CD4-positive, alpha-beta memory T cell (primary cell): ENCODE measurements at places on chromosomes 13 and 19.

- H3K4me3 ChIP-seq: no peak overlapping the region
- H3K27me3 ChIP-seq: no peaks in the 10 kb centered on the region
- DNase-seq: no peak
Measured at GRCh38 chr19:44737238-44738071, 11.1 kb upstream of the BCL3 start.

GRCh38 chr19:47433121-47433520 is 13.8 kb upstream of the MEIS3 start:
- DNase-seq: no peak
- no peak overlapping the region for H3K4me3 ChIP-seq

DNA sequence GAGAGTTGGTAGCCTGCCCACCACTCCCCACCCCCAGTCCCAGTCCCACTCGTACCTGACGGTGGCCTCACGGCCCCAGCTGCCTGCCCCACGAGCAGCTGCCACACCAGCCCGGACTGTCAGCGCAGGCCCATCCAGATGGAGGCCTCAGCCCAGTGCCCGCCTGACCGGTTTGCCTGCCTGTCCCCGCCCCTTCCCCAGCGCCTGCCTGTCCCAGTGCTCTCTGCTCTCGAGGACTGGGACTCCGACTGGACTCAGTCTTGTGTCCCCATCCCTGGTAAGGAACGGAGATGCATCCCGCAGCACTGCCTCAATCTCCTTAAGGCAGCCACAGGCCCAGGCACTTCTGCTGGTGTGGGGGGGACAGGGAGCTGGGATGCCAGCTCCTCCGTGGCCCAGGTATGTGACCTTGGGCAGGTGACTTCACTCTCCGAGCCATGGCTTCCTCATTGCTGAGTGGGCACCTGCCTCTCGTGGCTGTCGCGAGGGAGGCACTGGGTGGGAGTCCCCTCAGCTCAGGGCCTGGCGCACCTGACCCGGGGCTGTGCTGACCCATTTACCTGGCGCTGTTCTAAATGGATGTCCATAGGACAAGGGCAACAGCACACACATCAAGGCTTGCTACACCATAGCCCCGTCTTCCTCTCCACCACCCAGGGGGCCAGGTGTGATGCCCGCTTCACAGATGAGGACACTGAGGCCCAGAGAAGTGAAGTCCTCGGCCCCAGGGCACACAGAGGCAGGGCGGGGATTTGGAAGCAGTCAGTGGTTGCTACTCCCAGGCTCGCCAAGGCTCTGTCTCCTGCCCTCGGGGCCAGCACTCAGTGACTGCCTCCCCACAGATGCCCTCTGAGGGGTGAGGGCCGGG is at the start of gene NKPD1:
Gene NKPD1 (minus strand): TSS at position 113 of the 868 bp plus-strand sequence. CDS start 832 bp downstream, outside the sequence.
- H3K4me1 ChIP-seq: peaks cover 20% of the 10 kb centered on the region
- no peaks in the 10 kb centered on the region for H3K27me3 ChIP-seq

- H3K36me3 ChIP-seq: no peaks in the 10 kb centered on the region
- no peak overlapping the region for H3K27ac ChIP-seq
- H3K27me3 ChIP-seq: no peaks in the 10 kb centered on the region
- H3K4me1 ChIP-seq: no peaks in the 10 kb centered on the region
Measured at GRCh38 chr13:43240278-43240677, 216.9 kb downstream of the DNAJC15 start.

- no peak for DNase-seq
- no peak overlapping the region for H3K4me3 ChIP-seq
- H3K27ac ChIP-seq: no peak overlapping the region
- H3K27me3 ChIP-seq: no peaks in the 10 kb centered on the region
- no peaks in the 10 kb centered on the region for H3K36me3 ChIP-seq
Measured at GRCh38 chr13:31037874-31038500, 105.5 kb downstream of the TEX26 start.

DNA sequence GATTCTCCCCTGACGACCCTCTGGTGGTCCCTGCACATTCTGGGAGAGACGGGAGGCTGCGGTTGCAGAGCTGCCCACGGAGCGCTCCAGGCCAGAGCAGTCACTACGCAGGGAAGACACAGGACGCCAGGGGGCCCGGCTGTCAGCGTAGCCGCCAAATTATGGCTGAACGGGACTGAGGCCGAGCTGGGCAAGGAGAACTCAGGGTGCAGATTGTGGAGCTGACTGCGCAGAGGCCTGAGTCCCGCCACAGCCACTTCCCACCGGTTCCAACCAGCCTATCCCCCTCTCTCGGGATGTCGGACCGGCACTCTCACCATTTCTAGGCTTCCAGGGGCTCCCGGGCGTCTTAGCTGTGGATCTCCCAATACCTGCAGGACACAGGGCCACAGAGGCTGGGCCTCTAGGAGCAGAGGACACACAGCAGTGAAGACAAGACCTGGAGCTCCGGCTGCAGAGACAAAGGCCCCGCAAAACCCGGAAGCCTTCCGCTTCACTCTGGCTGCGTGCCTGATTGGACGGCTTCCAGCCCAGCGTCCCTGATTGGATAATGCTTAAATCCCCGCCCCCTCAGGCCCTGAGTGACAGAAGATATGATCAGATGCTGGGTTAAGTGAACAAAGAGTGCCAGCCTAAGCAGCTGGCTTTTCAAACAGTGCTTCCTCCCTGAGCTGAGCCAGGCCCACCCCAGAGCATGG is at the start of gene ZNF737:
Gene ZNF737 (minus strand): TSS at position 461 of the 698 bp plus-strand sequence. CDS start 141 bp downstream, at position 320.
- DNase-seq: peak; percentile 94
- peak within 1 kb of the TSS; percentile 73 for H3K27ac ChIP-seq
- peaks cover 5% of the 10 kb centered on the region for H3K36me3 ChIP-seq
- peak within 1 kb of the TSS; percentile 95 for H3K4me3 ChIP-seq
- H3K27me3 ChIP-seq: no peaks in the 10 kb centered on the region

DNA sequence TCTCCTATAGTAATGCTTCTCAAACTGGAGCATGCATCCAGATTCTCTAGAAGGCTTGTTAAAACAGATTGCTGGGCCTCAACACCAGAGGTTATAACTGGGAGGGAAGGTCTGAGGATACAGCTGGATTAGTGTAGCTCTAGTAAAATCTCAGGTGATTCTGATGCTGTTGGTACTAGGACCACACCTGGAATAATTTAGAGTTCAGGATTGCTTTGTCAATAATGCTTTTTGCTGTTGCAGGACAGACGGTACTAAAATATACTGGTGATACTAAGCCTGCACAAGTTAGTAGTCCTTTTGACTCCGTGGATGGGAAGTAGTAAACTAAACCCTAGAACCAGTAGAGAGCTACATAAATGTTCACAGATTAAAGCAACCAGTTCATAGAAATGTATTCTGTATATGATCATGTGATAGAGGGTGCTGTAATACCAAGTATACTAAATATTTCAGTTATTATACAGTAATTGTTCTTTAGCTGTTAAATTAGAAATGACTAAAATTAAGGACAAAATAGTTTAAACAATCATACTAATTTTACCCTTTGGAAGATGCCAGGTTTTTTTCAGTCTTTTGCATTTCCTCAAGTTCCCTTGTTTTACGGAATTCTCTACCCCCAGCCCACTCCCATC is 258.2 kb upstream of the STARD13 start:
- H3K36me3 ChIP-seq: no peaks in the 10 kb centered on the region
- peak overlapping the region; percentile 75 for H3K4me3 ChIP-seq
- H3K27me3 ChIP-seq: no peaks in the 10 kb centered on the region
- no peak for DNase-seq
- H3K27ac ChIP-seq: peak overlapping the region; percentile 96
- peaks cover 43% of the 10 kb centered on the region for H3K4me1 ChIP-seq

DNA sequence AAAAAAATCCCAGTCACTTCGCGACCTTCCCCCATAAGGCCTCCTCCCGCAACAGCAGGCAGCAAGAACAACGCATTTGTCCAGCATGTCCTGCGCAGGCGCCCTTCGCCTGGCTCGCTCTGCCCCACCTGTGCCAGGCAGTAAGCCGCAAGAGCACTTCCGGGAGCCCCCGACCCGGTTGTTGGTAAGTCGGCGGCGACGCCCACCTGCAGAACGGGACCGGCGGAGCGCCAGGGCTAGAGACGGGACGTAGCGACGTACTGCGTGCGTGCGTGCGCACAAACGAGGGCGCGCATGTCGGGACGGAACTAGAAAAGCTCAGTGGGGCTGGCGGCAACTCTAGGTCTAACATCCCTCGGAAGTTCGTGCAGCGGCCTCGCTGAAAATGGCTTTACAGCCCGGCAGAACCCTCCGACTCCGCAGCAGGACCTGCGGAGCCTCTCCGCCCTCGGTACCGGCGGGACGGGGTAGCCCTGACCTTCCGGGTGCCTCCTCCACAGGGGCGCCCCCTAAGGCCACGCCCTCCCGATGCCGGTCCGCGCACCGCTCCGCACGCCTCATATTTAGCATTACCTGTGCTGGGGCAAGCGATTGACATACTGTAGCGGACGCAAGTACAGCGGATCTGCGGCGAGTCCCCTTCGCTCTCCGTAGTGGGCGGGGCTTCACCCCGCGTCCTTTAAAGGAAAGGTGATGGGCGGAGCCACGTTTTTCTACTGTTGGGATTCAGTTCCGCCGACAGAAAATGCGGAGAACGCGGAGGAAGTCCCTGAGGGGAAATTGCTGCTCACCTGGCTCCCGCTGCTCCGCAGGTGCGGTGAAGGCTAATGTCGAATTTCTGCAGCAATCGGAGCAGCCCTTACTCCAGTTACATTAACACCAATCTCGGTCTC is at the start of gene MTIF3:
Gene MTIF3 (minus strand): TSS at position 629 of the 893 bp plus-strand sequence. CDS start 10,116 bp downstream, outside the sequence.
- H3K27ac ChIP-seq: peak within 1 kb of the TSS; percentile 91
- peak within 1 kb of the TSS; percentile 53 for H3K4me3 ChIP-seq
- no peaks in the 10 kb centered on the region for H3K27me3 ChIP-seq
- peak; percentile 98 for DNase-seq
- H3K36me3 ChIP-seq: no peaks in the 10 kb centered on the region

DNA sequence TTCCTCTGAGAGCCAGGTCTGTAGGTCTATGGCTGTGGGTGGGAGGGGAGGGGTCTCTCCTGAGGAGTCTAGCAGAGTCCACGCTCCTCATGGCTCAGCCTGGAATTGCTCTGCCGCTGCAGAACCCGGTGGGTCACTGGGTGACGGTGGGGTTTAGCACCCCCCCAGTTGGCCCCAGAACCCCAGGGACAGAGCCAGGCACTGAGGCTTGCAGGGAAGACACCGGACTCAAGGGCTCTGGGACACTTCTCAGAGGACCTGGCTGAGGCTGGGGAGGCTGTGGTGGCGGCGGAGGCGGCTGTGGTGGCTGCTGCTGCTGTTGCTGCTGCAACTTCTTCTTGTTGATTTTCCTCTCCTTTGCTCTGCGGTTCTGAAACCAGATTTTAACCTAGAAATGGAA is 6.1 kb downstream of the CDX2 start:
- H3K4me3 ChIP-seq: no peak overlapping the region
- peaks cover 31% of the 10 kb centered on the region for H3K27me3 ChIP-seq
- H3K4me1 ChIP-seq: peaks cover 13% of the 10 kb centered on the region
- H3K36me3 ChIP-seq: no peaks in the 10 kb centered on the region
- no peak overlapping the region for H3K27ac ChIP-seq

DNA sequence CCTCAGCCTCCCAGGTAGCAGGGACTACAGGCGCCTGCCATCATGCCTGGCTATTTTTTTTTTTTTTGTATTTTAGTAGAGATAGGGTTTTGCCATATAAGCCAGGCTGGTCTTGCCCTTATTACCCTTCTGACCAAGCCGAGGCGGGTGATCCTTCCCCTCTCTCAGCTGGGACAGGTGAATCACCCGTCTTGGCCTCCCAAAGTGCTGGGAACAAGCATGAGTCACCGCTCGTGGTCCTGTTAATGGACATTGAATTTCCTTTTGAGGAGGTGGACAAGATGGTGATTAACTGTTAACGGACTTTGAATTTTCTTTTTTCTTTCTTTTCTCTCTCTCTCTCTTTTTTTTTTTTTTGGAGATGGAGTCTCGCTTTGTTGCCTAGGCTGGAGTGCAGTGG is 10.6 kb downstream of the CD70 start:
- no peak for DNase-seq
- H3K27ac ChIP-seq: no peak overlapping the region
- peaks cover 9% of the 10 kb centered on the region for H3K4me1 ChIP-seq
- no peaks in the 10 kb centered on the region for H3K27me3 ChIP-seq

GRCh38 chr13:91802957-91803356 is 404.5 kb downstream of the GPC5 start:
- no peaks in the 10 kb centered on the region for H3K36me3 ChIP-seq
- H3K4me3 ChIP-seq: no peak overlapping the region
- H3K27ac ChIP-seq: no peak overlapping the region
- H3K4me1 ChIP-seq: no peaks in the 10 kb centered on the region
- no peaks in the 10 kb centered on the region for H3K27me3 ChIP-seq
- DNase-seq: no peak

GRCh38 chr19:30229525-30230174 is 142.5 kb upstream of the ZNF536 start:
- no peak for DNase-seq
- no peak overlapping the region for H3K4me3 ChIP-seq
- H3K27me3 ChIP-seq: peaks cover 10% of the 10 kb centered on the region
- no peaks in the 10 kb centered on the region for H3K36me3 ChIP-seq
- no peak overlapping the region for H3K27ac ChIP-seq

- no peaks in the 10 kb centered on the region for H3K27me3 ChIP-seq
- H3K36me3 ChIP-seq: no peaks in the 10 kb centered on the region
- H3K4me1 ChIP-seq: no peaks in the 10 kb centered on the region
- no peak overlapping the region for H3K4me3 ChIP-seq
- no peak overlapping the region for H3K27ac ChIP-seq
Measured at GRCh38 chr13:26540334-26540733, 17.1 kb upstream of the WASF3 start.

GRCh38 chr19:9009431-9009830 is 778 bp downstream of the MUC16 start:
- no peak overlapping the region for H3K27ac ChIP-seq
- H3K27me3 ChIP-seq: no peaks in the 10 kb centered on the region
- no peak overlapping the region for H3K4me3 ChIP-seq
- H3K4me1 ChIP-seq: no peaks in the 10 kb centered on the region

- H3K27ac ChIP-seq: no peak overlapping the region
- H3K4me1 ChIP-seq: no peaks in the 10 kb centered on the region
- no peaks in the 10 kb centered on the region for H3K36me3 ChIP-seq
- no peak for DNase-seq
- no peak overlapping the region for H3K4me3 ChIP-seq
Measured at GRCh38 chr13:110838116-110838515, 76.8 kb downstream of the ANKRD10 start.

- no peaks in the 10 kb centered on the region for H3K36me3 ChIP-seq
- H3K4me1 ChIP-seq: no peaks in the 10 kb centered on the region
- no peak overlapping the region for H3K27ac ChIP-seq
- no peak for DNase-seq
- H3K4me3 ChIP-seq: no peak overlapping the region
Measured at GRCh38 chr19:15197942-15198341, 2.9 kb downstream of the NOTCH3 start.

DNA sequence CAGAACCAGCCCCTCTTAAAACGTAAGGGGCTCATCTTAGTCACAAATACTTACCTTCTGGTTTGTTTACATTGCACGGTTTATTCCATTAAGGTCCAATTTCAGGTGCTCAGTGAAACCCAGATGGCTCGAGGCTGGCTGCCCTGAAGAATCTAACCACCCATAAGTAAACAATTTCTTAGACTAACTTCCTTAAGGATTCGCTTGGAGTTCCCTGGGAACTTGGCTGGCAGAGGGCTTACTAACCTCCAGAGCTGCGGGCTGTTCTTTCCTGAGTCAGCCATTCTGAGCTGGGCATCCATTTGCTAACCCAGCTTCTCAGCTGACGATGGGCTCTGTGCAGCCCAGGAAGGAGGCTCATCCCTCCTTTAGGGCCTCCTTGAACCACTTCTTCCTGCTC is 262.1 kb downstream of the FGF9 start:
- DNase-seq: no peak
- H3K36me3 ChIP-seq: no peaks in the 10 kb centered on the region
- no peaks in the 10 kb centered on the region for H3K4me1 ChIP-seq
- no peak overlapping the region for H3K27ac ChIP-seq
